ENCODE measurements at places on chromosomes 2 and 18.

- DNase-seq = no peak
Measured at GRCh38 chr2:166651080-166651675, 157.1 kb upstream of the SCN7A start.

- DNase-seq = no peak
Measured at GRCh38 chr2:205915130-205915524, 170.8 kb downstream of the INO80D start.

- DNase-seq = no peak
Measured at GRCh38 chr2:239468491-239469105, 67.8 kb upstream of the HDAC4 start.

DNA sequence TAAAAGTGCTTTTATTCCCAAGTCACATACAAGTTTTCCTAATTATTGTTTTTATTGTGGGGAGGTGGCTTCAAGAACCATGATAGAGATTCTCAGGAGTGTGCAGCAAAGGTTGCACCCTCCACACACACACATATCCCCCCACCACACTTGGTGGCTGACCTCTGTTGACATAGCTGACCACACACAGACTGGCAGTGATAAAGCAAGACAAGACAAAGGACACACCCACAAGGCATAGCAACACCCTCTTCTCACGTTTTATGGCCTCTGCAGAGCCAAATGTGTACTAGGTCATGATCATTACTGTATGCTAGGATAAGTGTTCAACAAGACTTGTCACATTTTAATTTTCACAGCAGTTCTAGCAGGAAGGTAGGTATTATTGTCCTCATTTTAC lies 143.0 kb upstream of the EPC2 start:
- no peak for DNase-seq

DNA sequence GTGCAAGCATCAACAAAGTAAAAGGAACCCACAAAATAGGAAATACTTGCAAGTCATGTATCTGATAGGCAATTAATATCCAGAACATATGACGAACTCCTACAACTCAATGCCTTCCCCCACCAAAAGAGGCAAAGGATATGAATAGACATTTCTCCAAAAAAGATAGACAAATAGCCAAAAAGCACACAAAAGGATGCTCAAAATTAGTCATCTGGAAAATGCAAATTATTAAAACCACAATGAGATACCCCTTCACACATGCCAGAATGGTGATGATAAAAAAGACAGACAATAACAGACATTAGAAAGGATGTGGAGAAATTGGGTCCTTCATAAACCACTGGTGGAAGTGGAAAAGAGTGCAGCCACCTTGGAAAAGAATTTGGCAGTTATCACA lies 76.4 kb downstream of the RIF1 start:
- DNase-seq = no peak

- DNase-seq = no peak
Measured at GRCh38 chr18:5975111-5976002, 80.0 kb upstream of the TMEM200C start.

GRCh38 chr2:112646102-112646719 lies 472 bp downstream of the SLC20A1 start:
- peak; percentile 64 for DNase-seq

DNA sequence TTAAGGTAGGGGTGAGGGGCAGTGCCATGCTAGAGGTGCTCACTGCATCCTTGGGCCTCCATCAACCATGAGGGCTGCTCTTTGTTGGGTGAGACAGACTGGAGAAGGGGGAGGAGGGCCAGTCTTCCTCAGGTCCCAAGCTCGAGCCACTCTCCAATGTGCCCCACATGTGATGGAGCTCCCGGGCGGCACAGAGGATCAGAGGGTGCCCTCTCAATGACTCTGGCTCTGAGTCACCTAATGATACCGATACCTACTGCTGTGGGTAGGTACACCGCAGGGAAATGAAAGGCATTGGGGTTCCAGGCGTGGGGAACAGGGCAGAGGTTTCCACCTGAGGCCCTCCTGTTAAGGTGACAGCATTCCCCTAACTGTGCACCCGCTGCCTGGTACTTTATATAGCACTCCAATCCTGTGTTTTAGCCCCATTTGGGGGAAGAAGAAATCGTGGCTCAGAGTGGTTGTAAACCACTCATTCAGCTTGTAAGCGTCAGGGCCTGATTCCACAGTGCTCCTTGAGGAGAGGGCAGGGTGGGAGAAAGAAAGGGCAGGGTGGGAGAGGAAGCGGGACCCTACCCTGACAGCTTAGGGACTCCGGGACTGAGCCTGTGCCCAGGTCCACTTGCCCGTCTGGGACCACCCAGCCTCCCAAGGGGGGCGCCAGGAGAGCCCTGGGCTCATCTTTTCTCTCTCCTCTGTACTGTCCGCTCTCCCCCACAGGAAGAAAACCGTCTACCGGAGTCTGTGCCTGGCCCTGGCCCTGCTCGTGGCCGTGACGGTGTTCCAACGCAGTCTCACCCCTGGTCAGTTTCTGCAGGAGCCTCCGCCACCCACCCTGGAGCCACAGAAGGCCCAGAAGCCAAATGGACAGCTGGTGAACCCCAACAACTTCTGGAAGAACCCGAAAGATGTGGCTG lies 1.8 kb downstream of the B3GNT7 start:
- DNase-seq = no peak

- DNase-seq = no peak
Measured at GRCh38 chr2:181157326-181157725, 176.9 kb downstream of the UBE2E3 start.

GRCh38 chr18:46477425-46478011 lies 179.5 kb downstream of the LOXHD1 start:
- no peak for DNase-seq

GRCh38 chr2:154466226-154466625 lies 232.3 kb upstream of the KCNJ3 start:
- no peak for DNase-seq

GRCh38 chr18:21760321-21760720 lies 19.7 kb downstream of the MIB1 start:
- no peak for DNase-seq

DNA sequence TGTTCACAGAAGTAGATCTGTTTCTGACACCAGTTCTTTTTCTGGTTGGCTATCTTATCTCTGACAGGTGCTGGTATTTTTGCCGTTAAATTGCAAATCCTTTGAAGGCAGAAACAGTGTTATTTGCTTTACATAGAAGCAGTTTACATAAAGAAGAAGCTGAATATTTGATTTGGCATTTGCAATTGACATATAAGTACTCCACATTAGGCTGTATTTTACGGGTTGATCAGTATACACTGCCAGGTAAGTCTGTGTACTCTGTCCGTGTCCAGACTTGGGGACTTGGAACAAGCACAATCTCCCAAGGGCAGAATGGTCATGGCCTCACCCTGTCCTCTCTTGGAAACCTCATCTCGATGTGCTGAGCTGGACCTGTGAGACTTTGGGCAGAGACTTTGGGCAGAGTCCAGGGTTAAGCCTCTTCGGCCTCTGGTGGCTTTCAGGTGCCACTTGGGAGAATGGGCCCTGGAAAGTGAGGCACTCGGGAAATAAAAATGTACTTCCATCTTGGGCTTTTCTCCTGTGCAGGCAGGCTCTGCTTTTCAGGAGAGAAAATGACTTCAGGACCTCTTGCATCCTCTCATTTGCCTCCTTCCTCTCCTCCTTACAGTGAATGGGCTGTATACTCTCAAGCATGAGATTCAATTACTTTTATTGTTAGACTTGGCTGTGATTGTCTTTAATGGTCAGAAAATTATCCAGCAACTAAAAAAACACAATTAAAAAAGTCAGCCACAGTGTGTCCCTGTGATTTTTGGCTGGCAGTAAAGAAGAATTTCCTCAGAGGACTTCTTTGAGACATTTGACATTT lies 108.5 kb downstream of the RAPGEF4 start:
- DNase-seq = no peak

DNA sequence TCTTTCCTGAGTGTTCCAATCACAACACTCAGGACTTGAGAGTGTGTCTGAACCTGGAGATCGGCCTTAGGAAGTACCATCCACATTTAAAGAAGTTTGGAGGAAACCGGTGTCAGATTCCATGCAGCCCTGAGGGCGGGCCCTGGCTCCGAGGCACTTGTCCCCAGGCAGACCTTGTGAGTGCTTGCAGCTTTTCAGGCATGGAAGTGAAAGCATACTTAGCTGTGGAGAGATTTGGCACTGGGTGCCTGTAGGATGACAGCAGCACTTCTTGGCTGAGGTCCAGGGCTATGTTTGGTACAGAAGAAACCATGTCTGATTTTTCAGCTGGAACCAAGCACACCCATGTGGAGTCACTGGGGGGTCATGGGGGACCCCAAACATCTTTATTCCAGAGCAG lies 230.8 kb downstream of the SEPTIN10 start:
- DNase-seq = no peak

GRCh38 chr2:161847910-161848309 lies 223.7 kb downstream of the SLC4A10 start:
- DNase-seq = no peak
